ENCODE measurements at places on chromosomes 3 and 15. TPM values are rescaled to one million over a fixed set of nuclear protein-coding genes. Genes with fewer than 3 reads are reported as not detected.

The CD276 gene
- 85.6 TPM for total RNA-seq

DNA sequence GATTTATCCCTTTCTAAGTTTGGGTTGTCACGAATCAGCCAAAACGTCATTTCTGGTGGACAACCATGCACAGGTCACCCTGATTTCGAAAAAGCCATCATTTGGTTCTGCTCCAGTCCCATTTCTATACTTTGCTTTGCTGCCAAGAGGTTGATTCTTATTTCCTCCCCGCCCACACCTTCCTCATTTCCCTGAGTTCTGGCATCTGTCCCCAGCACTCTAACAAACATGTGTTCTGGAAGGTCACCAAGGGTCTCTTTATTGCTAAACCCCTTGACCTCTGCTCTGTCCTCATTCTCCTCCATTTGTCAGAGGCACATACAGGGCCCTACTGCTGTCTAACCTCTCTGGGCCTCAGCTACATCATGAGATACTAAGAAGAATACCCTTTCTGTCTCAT, 36.4 kb upstream of the PTPRG start:
- DNase-seq: peak; percentile 49

GRCh38 chr3:123660900-123661299, 76.0 kb upstream of the HACD2 start:
- peak; percentile 89 for DNase-seq

The ELL3 gene
- total RNA-seq: 2.4 TPM

The SUSD5 gene
- 15.3 TPM for total RNA-seq

The RAD51 gene
- total RNA-seq: 29.7 TPM

The CHDH gene
- total RNA-seq: 0.04 TPM

GRCh38 chr15:70323111-70323851, 225.6 kb upstream of the TLE3 start:
- no peak for DNase-seq

GRCh38 chr15:74317820-74318375, 49.5 kb downstream of the CYP11A1 start:
- DNase-seq: no peak

DNA sequence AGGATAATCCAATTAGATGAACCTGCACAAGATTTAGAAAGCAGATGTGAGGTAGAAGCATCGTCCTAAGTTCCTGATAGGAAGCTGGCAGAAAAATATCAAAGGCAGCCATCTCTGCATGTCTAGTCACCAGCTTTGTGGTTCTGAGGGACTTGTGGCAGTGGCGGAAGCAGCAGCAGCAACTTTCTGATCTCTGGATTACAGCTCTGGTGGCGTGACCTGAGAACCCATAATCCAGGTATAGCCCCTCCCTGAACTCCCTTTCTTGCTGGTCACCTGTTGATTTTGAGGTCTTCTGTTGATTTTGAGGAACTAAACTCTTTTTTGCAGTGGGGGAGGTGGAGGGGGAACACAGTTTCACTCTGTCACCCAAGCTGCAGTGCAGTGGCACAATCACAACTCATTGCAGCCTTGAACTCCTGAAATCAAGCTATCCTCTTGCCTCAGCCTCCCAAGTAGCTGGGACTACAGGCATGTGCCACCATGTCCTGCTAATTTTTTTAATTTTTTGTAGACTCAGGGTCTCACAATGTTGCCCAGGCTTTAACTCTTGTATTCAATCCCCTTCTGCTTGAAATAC, 7.9 kb downstream of the FSIP1 start:
- no peak for DNase-seq

- DNase-seq: no peak
Measured at GRCh38 chr3:140433431-140433830, 244.4 kb upstream of the TRIM42 start.

- peak; percentile 59 for DNase-seq
Measured at GRCh38 chr15:59689626-59690236, 611 bp upstream of the BNIP2 start.

- no peak for DNase-seq
Measured at GRCh38 chr15:38864827-38865581, 300.4 kb upstream of the RASGRP1 start.

The UQCC5 gene
- 22.6 TPM for total RNA-seq

DNA sequence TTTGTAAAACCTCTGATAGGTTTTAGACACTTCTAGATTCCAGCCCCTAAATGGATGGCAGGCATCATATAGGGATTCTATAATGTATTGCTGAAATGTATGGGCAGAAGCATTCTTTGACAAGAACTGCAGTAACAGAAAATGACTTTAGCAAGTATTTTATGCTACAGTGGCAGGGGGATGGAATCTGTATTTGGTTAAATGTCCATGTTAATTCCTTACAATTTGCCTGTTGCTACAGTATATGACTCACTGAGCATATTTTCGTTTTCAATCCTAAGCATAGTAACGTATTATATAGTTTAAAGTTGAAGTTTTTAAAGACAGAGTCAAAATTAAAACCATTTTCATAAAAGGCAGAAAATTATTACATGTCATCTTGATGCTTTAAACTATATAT, 150.1 kb downstream of the MEX3B start:
- DNase-seq: no peak

GRCh38 chr3:35707904-35708303, 68.6 kb downstream of the ARPP21 start:
- no peak for DNase-seq

GRCh38 chr15:85044251-85044853, 62.7 kb downstream of the PDE8A start:
- DNase-seq: peak; percentile 80

- DNase-seq: no peak
Measured at GRCh38 chr3:190031887-190032752, 88.6 kb downstream of the P3H2 start.

The TM2D3 gene
- 34.3 TPM for total RNA-seq

The CLSTN2 gene
- total RNA-seq: not detected

The CACNA2D3 gene
- not detected for total RNA-seq

GRCh38 chr3:21734746-21735145, 16.3 kb downstream of the ZNF385D start:
- DNase-seq: no peak

The CCR3 gene
- not detected for total RNA-seq

DNA sequence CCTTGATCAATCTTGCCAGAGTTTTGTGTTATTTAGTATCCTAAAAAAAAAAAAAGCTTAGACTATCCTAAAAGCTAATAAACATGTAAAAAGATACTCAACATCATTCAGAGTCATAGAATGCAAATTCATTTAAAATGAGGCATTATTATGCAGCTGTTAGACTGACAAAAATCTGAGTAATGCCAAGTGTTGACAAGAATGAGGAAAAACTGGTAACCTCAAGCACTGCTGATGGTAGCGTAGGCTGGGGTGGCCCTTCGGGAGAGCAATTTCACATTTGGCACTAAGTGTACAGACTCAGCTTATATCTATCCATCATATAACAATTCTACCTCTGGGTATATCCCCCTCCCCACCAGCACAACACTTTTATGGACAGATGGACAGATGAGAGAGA, 280.4 kb downstream of the RAP2B start:
- no peak for DNase-seq

The DENND6A gene
- 31.0 TPM for total RNA-seq

DNA sequence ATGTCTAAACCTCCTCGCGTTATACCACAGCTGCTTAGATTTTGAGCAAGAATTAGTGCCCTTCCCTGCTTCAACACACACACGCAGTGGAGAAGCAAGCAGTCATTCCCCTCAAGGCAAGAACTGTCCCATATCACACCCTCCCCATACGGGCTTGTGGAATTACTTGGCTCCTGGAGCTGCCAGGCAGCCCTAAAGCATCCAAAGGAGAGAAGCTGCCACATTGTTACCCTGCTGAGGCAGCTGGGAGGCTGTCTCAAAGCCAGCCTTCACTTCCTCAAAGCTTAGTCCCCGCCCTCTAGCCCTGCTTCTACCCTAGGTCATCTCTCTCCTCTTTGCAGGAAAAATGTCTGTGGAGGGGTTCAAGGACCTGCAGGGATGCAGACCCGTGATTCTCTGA, 153.4 kb downstream of the RORA start:
- no peak for DNase-seq

The TMIE gene
- 0.18 TPM for total RNA-seq

DNA sequence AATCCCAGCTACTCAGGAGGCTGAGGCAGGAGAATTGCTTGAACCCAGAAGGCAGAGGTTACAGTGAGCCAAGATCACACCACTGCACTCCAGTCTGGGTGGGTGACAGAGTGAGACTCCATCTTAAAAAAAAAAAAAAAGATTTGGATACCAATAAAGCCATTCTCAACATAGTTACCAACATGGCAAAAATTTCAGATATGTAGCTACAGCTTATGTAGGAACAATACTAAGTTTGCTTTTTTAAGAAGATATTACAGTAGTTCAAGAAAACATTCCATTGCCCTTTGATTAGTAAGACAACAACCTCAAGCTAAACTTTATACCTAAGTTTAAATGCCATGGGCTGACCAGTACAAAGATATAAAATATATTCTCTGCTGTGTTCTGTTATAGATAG, 34.4 kb downstream of the ZNF106 start:
- peak; percentile 4 for DNase-seq

- DNase-seq: no peak
Measured at GRCh38 chr3:34237946-34238345, 439.5 kb downstream of the PDCD6IP start.

DNA sequence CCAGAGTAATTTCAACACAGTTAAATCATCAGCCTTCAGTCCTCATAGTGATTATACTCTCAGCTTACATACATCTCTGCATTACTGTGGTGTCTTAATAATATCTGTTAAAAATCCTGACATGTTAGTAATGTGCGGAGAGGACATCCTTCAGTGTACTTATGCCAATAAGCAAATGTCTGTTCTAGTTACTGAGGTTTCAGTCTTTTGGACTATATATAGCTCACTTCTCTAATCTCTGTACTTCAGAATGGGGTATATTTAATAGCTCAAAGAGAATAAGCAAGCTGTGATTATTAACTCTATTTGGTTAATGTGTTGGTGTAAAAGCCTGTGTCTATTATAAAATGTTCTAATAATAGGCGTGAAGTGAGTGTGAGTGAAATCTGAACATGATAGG, 28.9 kb upstream of the OSTN start:
- no peak for DNase-seq

- DNase-seq: no peak
Measured at GRCh38 chr3:74862476-74862875, 248.0 kb upstream of the CNTN3 start.

DNA sequence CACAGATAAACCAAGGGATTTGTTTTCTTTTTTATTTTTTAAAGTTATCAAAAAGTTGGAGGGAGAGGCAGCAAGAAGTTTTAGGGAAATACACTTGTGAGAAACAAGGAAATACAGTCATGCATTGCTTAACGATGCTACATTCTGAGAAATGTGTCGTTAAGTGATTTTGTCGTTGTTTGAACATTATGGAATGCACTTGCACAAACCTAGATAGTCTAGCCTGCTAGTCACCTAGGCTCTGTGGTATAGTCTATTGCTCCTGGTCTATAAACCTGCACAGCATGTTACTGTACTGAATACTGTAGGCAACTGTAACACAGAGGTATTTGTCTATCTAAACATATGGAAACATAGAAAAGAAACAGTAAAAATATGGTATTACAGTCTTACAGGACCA, 2.0 kb upstream of the NFKBIZ start:
- DNase-seq: no peak

DNA sequence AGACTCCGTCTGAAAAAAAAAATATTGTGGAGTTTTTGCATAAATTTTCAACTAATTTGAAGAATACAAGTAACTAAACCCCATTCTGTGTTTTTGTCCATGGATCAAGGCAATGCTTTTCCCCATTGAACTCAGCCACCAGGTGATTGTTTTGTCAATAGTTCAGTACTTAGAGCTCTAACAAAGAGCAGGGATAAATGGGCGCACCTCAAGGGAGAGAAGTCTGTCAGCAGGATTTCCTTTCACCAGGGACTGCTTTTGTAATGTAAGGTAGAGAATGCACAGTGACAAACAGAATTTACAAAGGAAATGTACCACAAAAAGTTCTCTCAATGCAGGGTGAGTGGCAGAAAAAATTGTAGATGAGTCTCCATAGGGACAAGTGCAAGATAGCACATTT, 10.8 kb upstream of the ATP13A5 start:
- DNase-seq: no peak

DNA sequence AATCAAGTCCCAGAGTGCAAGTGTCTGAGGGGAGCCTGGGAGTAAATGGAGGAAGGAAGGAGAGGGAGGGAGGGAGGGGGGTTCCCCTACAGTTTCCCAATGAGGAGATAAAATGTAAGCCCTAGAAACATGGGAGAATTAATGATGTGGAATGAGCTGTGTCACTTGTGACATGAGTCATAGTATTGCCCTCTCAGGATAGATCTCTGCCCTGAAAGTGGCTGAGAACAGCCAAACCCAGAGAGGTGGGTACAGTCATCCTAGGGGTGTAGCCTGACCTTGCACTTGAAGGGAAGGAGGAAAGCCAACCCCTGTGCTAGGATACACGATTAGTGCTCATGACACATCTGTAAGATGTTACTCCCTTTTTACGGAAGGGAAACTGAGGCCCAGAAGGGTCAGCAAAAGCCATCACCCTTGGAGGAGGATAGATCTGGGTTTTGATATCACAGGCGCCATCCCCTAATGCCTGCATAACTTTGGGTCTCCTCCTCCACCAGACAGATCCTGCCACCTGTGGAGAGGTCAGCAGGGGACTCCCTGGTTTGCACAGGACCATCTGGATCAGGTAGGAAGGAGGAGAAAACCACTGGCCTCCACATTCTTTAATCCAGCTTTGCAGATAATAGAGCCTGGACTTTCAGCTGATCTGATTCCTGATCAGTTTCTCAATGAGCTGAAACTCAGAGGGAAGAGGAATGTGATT, 23.1 kb upstream of the USP3 start:
- no peak for DNase-seq

DNA sequence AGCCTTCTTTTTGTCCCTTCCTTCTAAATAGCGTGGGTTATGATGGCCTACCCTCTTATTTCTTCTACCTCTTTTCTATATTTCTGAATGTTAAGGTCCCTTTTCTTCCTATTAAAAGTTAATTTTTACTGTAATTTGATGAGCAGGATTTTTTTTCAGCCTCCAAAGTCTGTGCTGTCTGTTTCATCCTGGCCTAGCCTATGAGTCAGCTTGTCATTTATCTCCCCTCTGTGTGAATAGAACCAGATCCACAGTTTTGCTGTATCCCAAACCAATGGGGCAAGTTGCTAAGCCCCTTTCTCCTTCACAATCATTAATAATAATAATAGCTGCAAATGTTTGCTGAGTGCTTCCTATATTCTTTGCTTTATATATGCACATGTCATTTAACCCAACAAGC, 18.1 kb upstream of the C3orf38 start:
- no peak for DNase-seq

The LSM3 gene
- total RNA-seq: 13.6 TPM

The WDR49 gene
- not detected for total RNA-seq

DNA sequence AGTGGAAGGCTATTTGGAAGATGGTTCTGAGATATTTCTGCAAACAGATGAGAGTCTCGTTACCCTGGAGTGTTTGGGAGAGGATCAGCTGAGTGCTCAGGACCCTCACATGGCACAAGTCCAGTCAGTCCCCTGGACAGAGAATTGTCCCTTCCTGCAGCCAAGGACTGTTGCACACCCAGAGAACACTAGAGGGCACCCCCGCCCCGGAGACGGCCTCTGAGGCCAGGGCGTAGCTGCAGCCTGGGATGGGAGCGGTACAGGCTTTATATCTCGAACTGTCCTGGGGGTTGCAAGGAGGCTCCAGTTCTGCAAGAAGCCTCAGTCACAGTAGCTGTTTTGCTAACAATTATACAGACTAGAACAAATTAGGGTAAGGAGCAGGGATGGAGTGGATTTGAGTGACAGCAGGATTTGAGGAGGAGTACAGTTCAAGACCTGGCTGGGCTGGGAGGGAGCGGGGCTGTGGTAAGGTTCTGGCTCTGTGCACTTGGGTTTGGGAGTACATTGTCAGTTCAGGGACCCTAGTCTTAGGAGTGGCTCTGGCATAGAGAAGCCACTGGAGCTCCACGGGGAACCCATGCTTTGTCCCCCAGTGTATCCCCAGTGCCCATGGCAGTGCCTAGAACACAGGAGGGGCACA, 67.6 kb upstream of the HACD2 start:
- DNase-seq: peak; percentile 75

The RLBP1 gene
- total RNA-seq: not detected
